ENCODE measurements at places on chromosomes 4 and X.

DNA sequence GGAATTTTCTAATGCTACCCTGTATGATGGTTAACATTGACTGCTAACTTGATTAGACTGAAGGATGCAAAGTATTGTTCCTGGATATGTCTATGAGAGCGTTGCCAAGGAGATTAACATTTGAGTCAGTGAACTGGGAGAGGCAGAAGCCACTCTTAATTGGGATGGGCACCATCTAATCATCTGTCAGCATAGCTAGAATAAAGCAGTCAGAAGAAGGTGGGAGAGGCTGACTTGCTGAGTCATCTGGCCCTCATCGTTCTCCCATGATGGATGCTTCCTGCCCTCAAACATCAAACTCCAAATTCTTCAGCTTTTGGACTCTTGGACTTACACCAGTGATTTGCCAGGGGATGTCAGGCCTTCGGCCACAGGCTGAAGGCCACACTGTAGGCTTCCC lies 878.5 kb downstream of the PCDH7 start:
- no peak for DNase-seq

GRCh38 chr4:78599931-78600375 lies 48.4 kb downstream of the ANXA3 start:
- DNase-seq = no peak

DNA sequence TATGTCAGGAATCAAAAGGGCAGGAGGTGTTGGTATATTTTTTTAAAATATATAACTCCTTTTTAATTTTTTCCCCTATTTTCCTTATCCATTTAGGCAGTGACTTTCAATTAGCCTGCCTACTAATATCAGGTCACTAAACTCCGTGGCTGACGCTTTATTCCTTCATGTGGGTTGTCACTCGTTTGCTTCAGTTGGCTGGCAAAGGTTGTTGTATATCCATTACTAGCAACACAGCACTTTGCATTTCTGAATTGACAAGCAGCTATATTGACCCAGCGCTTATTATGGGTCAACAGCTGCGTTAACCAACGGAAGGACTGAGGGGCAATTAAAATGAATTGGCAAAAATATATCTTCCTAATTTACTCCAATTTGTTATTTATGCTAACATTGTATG lies 87.7 kb downstream of the ARX start:
- no peak for DNase-seq

- DNase-seq = no peak
Observed at GRCh38 chr4:59063015-59063720, 1953.0 kb upstream of the IGFBP7 start.

DNA sequence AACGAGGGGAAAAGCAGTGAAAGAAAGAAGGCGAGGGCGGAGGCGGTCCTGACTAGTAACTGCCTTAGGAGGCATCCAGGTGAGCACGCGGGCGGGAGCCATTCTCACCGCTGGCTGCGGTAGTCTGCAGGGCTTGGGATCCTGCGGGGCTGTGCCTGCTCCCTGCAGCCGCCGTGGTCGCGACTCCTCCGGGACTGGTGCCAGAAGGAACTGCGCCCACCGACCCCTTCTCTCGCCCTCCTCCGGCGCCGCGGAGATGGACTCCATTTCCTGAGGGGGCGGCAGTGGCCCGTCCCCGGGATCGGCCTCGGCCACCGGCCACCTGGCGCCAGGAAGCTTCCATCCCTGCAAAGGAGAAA lies 543 bp downstream of the NFXL1 start:
- no peak for DNase-seq

- DNase-seq = no peak
Observed at GRCh38 chr4:120773641-120774040, 148.9 kb downstream of the PRDM5 start.

GRCh38 chr4:184548316-184548647 lies 73.9 kb upstream of the IRF2 start:
- no peak for DNase-seq

DNA sequence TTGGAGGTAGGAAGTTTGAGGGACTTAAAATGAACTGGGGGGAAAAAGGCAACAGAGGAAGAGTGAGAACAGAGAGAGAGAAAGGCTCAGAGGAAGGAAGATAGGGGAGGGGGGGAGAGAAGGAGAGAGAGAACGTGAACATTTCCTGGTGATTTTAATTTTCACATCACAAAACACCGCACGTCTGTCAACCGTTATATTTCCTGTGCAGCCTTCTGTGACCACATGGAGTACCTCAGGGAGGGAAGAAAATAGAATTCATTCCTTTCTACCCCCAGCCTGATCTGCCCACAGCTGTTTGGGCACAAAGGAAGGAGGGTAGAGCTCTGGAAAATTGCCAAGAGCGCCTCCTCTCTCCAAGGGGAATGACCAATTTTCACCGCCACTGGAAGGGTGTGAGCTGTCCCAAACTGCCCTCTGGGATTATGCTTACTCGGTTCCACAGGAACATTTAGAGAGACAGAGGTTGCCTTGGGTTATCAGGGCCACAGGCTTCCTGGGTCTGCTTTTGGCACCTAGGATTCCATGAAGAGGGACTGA lies 135.7 kb upstream of the MAMLD1 start:
- DNase-seq = no peak

- DNase-seq = no peak
Observed at GRCh38 chr4:184861047-184861446, 35.3 kb upstream of the ACSL1 start.

DNA sequence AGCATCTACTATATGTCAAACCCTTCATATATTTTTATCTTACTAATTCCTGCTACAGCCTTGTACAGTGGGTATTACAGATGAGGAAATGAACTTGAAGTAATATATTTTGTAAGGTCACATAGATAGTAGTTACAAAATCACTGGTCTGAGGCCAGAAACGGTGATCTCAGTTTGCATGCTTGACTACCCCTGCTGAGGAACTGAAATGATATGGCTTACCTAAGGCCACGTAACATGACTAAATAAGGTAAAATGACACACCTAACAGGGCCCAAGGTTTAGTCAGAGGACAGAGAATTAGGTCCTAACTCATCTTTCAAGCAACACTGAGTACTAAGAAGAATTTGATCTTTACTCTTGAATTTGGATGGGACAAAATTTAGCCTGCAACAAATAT lies 1.5 kb upstream of the COMMD8 start:
- DNase-seq = no peak

DNA sequence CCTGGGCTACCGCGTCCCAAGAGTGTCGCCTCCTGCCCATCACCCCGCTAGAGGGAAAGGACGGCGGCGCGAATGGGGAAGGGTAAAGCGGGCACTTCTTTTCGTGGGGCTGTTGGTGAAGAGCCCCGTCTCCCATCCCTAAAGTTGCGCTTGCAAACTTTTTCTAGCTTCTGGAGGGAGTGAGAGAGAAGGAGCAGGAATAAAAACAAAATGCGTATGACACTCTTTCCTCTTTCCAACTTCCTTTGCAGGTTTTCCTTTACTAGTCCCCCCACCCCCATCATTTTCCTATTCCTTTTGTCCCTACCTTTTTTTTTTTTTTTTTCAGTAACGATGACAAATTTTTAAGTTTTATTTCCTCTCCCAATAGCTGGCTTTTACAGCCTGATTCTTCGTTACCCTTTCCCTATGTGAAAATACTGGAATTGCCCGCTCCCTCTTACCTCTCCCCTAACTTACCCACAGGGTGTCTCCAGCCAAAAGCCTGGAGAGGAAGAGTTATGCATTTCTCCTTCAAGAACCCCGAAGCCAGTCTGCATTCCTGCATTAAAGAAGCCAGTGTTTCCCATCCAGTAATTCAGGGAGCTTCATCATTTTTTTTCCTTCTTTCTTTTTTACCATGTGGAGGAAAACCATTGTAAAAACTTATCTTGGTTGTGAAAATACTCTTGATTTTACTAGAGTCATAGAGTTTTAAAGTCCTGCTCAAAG lies 613 bp upstream of the ARSJ start:
- DNase-seq = no peak

DNA sequence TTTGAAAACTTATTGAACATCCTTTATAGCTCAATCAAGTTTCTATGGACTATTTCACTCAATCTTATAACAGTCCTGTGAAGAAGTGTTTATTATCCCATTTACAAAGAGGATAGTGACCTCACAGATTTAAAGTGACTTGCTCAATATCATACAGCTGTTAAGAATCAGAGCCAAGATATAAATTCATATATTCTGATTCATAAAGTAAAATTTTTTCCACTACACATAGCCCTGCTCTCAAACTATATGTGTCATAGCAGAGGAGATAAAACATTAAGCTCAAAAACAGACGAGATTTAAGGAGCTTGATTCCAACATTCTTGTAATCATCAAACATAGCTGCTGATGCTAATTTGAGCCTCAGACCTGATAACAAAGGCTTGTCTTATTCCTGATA lies 226.8 kb downstream of the CAMK2D start:
- no peak for DNase-seq

DNA sequence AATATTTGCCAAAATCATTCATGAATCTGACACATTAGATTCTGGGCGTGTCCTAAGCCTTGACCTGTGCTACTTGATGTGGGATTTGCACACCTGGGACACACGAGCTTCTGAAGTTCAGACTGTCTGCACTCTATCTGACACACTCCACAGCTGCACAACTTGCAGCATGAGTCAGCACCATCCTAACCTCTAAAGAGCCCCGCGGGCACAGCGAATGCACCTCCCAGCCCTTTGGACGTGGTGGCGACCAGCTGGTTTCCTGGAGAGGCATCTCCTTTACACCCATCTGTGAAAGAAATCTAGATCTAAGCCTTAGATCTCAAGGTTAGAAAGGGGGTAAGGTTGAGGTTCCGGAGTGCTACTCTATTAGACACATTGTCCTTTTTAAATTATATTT lies 69.2 kb downstream of the SORBS2 start:
- no peak for DNase-seq

- no peak for DNase-seq
Observed at GRCh38 chr4:28146191-28146590, 1285.5 kb downstream of the STIM2 start.

DNA sequence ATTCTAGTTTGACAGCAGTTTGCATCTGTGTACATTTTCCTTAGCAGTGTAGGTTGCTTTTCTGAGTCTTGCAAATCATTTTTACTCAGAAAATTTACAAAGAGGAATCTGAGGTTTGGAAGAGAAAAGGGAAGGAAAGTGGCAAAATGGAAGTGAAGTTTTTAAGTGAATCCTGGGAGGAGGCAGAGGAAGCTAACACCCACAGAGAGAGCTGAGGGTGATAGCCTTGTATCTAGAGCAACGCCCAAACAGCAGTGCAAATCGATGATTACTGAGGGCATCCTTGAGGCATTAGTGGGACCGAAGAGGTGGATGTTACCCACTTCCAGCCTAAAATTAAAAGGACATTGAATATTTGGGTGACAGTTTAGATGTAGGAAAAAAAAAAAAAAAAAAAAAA lies 31.8 kb downstream of the KLF3 start:
- no peak for DNase-seq

DNA sequence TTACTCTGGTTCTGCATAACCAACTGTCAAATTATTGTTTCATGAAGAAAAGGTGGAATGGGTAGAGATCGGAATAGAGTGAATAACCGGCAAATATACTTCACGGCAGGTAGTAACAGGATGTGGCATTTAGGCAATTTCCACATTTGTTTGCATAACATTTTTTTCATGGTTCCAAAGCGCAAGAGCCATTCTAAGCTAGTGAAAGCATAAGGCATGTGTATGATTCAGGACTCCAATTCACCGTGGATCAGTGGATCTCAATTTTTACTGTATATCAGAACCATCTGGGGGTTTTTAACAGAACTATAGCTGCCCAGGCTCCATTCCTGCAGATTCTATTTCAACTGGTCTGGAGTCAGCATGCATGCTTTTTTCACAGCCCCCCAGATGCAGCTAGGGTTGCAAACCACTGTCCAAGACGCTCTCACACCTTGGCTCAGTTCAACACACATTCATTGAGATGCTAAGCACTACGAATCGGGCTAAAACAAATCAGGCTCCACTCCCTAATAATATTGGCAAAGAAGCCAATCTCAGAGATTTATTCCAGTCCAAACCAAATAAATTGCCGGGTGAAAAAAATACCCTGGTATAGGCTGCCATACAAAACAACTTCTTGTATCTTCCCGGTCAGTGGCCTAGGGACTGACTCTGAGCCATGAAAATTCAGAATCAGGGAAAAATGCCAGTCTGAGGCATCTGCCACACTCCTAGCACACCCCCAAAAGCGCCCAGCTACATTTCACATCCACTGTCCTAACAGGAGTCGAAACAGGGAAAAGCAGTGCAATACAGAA lies 30.0 kb downstream of the AFAP1 start:
- DNase-seq = no peak

DNA sequence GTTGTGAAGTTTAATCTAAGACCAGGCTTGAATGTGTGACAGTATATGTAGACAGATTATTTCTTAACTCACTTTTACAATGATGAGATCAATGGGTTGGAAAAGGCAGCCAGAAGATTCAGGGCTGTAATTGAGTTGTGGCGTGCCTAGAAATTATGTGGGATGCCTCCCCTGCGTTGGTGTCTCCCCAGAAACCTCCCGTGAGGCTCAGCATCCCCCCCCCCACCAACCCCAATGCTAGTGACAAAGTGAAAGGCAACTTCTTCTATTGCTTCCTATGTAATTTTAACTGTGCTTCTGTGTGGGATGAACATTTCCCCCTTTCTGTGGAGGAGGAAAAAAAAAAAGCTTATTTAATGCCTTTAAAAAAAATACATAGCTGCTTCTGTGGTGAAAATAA lies 297.9 kb downstream of the ARHGAP10 start:
- DNase-seq = no peak

GRCh38 chr4:73832651-73833237 lies 3.7 kb upstream of the CXCL6 start:
- DNase-seq = no peak
